Stimulated activated CD4-positive, alpha-beta T cell treated with anti-CD3 and anti-CD28 coated beads, Interleukin-4, amount 100 ng/mL, for 24 hours (primary cell): ENCODE measurements at places on chromosomes 5 and 9.

- DNase-seq = no peak
Measured at GRCh38 chr5:25362799-25363198, 718.0 kb upstream of the CDH10 start.

GRCh38 chr9:127779136-127779981, 893 bp upstream of the SH2D3C start:
- DNase-seq = peak; percentile 75

DNA sequence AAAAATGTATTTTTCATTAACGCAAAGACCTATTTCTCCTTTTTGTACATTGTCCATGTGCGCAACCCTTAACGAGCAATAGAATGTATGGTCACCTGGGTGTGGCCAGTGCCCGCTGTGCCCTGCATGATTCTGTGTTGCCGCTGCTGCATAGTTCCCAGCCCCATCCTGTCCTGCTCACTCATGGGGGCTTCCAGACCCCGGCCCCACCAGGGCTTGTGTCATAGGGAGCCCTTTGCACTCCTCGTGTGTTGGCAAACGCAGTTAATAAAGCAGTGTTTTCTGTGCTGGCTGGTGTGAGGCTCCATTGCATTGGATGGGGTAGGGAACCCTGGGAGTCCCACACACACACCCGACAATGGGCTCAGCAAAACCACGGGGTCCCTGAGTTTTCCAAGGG, 49.7 kb downstream of the SAR1B start:
- no peak for DNase-seq

GRCh38 chr9:115888131-115888530, 265.5 kb upstream of the PAPPA start:
- DNase-seq = no peak
